T-helper 17 cell (primary cell): ENCODE measurements at places on chromosomes 5 and 9. TPM values are rescaled to one million over a fixed set of nuclear protein-coding genes. Genes with fewer than 3 reads are reported as not detected.

Gene SLC6A19
- total RNA-seq, result not detected

Gene CER1
- not detected for total RNA-seq

Gene IFNA13
- not detected for total RNA-seq

Gene PCDHGA11
- not detected for total RNA-seq

Gene TNPO1
- total RNA-seq, result 66.3 TPM

Gene SPAG8
- 0.97 TPM for total RNA-seq

Gene WDR38
- total RNA-seq, result not detected

Gene SNCAIP
- not detected for total RNA-seq

Gene ARRDC1
- 54.8 TPM for total RNA-seq

Gene CNTLN
- total RNA-seq, result 0.40 TPM

Gene IFNK
- not detected for total RNA-seq

Gene SOX30
- total RNA-seq, result not detected

Gene CAMLG
- total RNA-seq, result 31.0 TPM

Gene CDC20B
- not detected for total RNA-seq

Gene NPR3
- 0.50 TPM for total RNA-seq

Gene SPAAR
- total RNA-seq, result not detected

Gene GDA
- total RNA-seq, result not detected

Gene HAVCR2
- 2.3 TPM for total RNA-seq

Gene RMRP
- 7,466 TPM for total RNA-seq

Gene SPOCK1
- not detected for total RNA-seq

Gene PCDHB16
- not detected for total RNA-seq

Gene KLF4
- total RNA-seq, result 55.3 TPM

Gene NEUROG1
- total RNA-seq, result not detected

Gene FAM169A
- 9.2 TPM for total RNA-seq

Gene PCDHB13
- total RNA-seq, result not detected

Gene BTNL8
- total RNA-seq, result not detected

Gene SLCO6A1
- not detected for total RNA-seq
